ENCODE measurements at places on chromosomes 4 and X. TPM values are rescaled to one million over a fixed set of nuclear protein-coding genes. Genes with fewer than 3 reads are reported as not detected.

CXorf65 gene
- not detected for total RNA-seq

TRIML2 gene
- total RNA-seq = 89.4 TPM

PLK4 gene
- 15.4 TPM for total RNA-seq

TCEAL7 gene
- not detected for total RNA-seq

SLC6A14 gene
- total RNA-seq = not detected

TCEANC gene
- total RNA-seq = 0.73 TPM

BEX5 gene
- not detected for total RNA-seq

SPATA18 gene
- 3.1 TPM for total RNA-seq

DUSP21 gene
- total RNA-seq = not detected

PAK3 gene
- total RNA-seq = not detected

LINC00632 gene
- total RNA-seq = 2.0 TPM

CORIN gene
- total RNA-seq = not detected

RIPPLY1 gene
- total RNA-seq = not detected

ZCCHC12 gene
- total RNA-seq = 0.11 TPM

VEGFC gene
- 16.8 TPM for total RNA-seq

KCNE5 gene
- 0.14 TPM for total RNA-seq

PCGF3 gene
- total RNA-seq = 22.7 TPM

IGFBP7 gene
- total RNA-seq = 331 TPM

CBR4 gene
- 4.3 TPM for total RNA-seq

CCDC160 gene
- not detected for total RNA-seq

ADAMTS3 gene
- 0.06 TPM for total RNA-seq

USP27X gene
- 3.4 TPM for total RNA-seq

ZNF630 gene
- 0.55 TPM for total RNA-seq

GATA1 gene
- total RNA-seq = not detected

XG gene
- total RNA-seq = not detected

BGN gene
- total RNA-seq = not detected

CC2D2A gene
- 20.0 TPM for total RNA-seq

TMEM150C gene
- 0.85 TPM for total RNA-seq

WWC2 gene
- total RNA-seq = 15.7 TPM

FGF5 gene
- total RNA-seq = 0.34 TPM

ASMT gene
- not detected for total RNA-seq

AMELX gene
- not detected for total RNA-seq

SH3RF1 gene
- 11.2 TPM for total RNA-seq

IRAK1 gene
- 234 TPM for total RNA-seq

PDGFRA gene
- 0.63 TPM for total RNA-seq

S100G gene
- not detected for total RNA-seq

Measured in A549 treated with RU486 at 1 μM for 4 hours (cell line).